Ovary (tissue), 10 donors: ENCODE measurements at places on chromosomes 1 and 21. TPM values are rescaled to one million over a fixed set of nuclear protein-coding genes. Genes with fewer than 3 reads are reported as not detected.

Gene FOXD2
- total RNA-seq = 0.08 TPM

Gene RNU1-1
- 6,201 TPM for total RNA-seq

Gene UBAP2L
- total RNA-seq = 129 TPM

Gene TBX15
- 0.18 TPM for total RNA-seq

- no peak for DNase-seq
Measured at GRCh38 chr1:247288341-247288740, 32.5 kb downstream of the VN1R5 start.

GRCh38 chr1:243916160-243916559 lies 66.1 kb upstream of the AKT3 start:
- no peak for DNase-seq

DNA sequence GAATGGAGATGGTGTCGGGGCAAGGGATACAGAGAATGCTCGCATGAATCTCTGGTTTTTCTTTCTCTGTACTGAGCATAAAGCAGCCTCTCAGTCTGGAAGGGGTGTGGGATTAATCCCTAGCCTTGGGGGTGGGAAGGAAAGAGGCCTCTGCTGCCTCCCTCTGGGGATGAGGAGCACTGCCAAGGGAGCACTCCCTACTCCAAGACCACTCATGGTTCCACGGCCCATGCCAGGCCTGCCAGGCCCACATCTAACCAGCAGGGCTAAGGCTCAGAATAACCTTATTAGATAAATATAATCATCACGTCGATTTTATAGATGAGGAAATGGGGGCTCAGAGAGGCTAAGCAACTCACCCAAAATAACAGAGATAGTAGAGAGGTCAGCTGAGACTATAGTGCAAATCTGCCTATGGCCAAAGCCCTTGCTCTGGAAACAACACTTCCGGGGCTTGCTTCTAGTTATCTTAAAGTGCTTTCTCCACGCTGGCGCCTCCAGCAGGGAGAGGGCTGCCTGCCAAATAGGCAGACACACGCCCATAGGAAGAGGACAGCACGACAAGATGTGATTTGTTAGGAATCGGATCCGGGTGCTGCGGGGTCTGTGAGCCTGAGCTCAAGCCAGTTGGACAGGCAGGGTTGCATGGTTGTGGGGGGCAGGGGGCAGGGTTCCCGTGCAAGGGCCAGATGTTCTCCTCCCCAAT lies 522 bp downstream of the TEX35 start:
- DNase-seq = peak; percentile 48

- peak; percentile 43 for DNase-seq
Measured at GRCh38 chr1:114081437-114082303, 72.0 kb downstream of the SYT6 start.

GRCh38 chr1:228530086-228530758 lies 43.0 kb downstream of the RNF187 start:
- no peak for DNase-seq

DNA sequence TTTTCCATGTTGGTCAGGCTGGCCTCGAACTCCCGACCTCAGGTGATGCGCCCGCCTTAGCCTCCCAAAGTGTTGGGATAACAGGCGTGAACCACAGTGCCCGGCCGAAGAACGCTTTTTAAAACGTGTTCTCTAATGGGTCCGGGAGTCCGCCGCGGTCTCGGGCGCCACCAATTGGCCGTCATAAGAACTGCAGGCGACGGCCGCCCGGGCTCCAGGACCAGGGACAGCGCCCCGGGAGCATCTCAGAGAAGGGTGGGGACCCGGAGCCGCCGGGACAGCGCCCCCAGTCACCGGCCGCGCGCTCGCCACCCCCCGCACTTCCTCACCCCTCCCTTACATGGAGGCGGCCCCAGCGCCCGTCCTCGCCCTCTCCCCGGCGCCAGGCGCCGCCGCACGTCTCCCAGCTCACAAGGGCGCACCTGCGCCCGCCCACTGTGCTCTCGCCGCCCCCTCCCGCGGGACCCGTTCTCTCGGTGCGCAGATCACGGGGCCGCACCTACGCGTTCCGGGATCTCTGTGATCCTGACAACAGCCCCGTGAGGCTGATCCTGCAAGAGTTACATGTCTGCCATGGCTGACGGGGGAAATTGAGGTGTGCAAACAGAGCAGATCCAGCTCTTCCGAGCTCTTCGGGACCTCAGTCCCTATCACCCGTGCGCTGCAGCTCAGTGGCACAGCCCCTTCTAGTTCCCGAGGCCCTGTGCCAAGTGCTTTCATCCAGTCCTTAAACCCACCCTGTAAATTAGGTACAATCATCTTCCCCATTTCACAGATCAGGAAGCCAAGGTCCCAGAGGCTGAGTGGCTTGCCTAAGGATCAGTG lies 9.8 kb downstream of the RAP1GAP start:
- DNase-seq = peak; percentile 53

DNA sequence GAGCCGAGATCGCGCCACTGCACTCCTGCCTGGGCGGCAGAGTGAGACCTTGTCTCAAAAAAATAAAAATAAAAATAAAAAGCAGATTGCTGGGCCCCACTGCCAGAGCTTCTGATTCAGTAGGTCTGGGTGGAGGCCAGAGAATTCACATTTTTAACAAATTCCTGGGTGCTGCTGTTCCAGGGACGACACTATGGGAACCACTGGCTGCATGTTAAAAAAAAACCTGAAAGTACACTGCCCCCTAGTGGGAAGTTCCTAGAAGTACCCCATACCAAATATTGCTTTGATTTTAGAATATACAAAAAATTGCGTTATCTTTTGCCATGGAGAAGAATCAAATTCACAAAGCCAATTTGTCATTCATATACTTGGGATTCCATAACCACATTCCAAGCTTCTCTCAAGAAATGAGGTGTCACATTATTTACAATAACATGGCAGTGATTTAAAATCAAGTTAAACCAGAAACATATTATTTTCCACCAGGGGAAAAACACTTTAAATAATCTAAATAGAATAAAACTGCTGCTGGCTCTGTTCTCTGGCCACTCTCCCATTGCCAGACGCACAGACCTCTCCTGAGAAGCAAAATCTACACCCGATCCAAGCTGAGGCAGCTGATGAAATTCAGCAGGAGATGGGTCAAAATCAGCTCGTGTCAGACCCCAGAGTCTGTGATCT lies 27.4 kb downstream of the SYF2 start:
- DNase-seq = no peak

DNA sequence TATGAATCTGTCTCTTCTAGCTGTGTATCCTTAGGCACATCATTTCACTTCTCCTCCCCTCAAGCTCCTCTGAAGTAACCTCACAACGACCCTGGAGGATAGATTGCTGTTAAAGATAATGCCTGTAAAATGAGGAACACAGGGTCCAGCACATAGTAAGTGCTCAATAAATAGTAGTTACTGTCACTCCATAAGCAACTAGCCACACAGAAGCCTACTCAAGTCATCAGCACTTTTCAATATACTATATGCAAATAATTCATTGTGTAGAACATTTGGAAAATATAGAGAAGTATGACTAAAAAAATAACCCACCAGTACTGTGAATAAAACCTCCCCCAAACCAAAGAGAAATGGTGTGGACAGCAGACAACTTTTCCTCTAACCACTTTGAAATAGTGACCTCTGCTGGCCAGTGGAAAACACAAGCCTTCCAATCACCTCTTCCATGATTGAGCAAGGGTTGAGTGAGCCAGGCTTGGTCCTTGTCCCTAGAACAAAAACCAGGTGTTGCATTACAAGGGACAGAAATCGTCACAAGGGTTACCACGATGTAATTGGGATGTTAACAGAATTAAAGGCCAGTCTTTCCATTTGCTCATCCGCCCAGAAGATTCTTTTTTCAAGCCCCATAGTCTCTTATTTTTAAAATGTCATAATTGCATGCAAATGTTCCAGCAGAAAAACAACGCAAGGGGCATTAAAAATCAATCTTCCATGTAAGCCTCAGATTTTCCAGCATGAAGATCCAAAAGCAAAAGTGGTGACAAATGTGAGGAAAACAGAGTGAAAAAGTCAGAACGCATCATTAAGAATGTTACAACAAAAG lies 15.7 kb upstream of the GLIS1 start:
- DNase-seq = peak; percentile 29

DNA sequence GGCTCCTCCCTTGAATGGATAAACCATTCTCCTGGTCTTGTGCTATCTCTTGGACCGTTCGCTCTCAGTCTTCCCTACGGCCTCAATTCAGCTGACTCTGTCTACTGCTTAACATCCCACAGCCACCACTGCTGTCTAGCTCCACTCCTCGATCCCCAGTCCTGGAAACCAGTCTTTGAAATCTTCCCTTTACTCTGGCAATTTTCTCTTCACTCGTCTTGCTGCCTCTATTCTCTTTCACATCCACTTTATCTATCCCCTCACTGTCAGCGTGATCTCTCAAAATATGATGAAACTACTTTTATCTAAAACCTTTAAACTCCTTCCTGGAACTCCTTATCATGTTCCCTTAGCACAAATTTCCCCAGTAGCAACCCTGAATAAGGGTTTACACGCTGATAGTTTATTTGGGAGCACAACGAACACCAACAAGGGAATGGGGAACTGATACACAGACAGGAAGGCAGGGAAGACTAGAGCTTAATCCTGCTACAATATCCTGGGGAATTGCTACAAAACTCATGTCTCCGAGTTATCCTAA lies 131.6 kb upstream of the SAMSN1 start:
- no peak for DNase-seq

DNA sequence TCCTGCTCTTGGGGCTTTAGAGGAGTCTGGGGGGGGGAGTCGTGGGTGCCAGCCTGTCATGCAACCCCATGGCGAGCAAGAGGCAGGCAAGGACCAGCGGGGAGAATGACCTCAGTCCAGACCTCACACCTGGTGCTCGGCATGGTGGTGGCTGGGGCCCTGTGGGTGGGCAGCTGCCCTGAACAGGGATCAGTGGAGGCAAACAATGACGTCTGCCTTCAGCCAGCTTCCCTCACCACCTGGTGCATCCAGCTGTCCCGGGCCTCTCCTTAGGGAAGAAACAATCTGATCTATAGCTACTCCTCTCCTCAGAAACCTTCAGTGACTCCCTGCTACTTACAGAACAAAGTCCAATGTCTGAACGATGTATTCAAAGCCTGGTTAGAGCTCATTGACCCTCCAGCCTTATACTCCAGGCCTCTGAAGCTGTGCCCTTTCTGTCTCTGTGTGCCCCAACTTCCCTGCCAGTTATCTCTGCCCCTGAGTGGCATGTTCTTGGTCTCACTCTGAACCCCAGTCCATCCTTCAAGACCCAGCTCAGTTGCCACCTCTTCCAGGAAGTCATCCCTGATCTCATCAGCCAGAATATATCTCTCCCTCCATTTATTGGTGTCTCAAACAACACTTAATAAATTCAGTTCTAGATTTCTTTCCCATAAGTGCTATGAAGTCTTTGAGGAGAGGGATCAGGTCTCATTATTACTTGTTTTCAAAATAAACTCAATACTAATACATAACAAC lies 6.6 kb downstream of the PADI2 start:
- no peak for DNase-seq

DNA sequence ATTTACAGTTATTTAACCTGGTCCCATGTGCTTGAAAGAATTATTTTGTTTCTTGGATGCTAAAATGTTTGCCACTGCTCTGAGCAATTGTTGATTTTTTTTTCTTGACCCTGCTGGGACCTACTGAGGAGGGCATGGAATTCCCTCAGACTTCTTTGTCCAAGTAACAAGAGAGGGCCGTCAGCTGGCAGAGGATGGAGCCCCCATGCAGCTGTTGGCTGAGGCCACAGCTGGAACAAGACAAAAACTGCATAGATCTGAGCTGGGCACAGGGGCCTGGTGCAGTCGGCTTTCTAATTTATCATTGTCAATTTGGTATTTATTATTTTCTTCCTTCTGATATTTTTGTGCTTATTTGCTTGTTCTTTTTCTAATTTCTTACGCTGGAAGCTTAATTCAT lies 39.6 kb upstream of the ABCG1 start:
- DNase-seq = no peak

GRCh38 chr1:21906173-21907078 lies 30.7 kb downstream of the HSPG2 start:
- DNase-seq = peak; percentile 80

- no peak for DNase-seq
Measured at GRCh38 chr1:212453156-212453857, 20.6 kb downstream of the NENF start.
